ENCODE measurements at places on chromosomes 7 and 10.

- no peak for DNase-seq
These were observed 122.8 kb upstream of the RHOBTB1 start for GRCh38 chr10:61066661-61067344.

- no peak for DNase-seq
These were observed 1.0 kb downstream of the PAXIP1 start for GRCh38 chr7:155001756-155002410.

DNA sequence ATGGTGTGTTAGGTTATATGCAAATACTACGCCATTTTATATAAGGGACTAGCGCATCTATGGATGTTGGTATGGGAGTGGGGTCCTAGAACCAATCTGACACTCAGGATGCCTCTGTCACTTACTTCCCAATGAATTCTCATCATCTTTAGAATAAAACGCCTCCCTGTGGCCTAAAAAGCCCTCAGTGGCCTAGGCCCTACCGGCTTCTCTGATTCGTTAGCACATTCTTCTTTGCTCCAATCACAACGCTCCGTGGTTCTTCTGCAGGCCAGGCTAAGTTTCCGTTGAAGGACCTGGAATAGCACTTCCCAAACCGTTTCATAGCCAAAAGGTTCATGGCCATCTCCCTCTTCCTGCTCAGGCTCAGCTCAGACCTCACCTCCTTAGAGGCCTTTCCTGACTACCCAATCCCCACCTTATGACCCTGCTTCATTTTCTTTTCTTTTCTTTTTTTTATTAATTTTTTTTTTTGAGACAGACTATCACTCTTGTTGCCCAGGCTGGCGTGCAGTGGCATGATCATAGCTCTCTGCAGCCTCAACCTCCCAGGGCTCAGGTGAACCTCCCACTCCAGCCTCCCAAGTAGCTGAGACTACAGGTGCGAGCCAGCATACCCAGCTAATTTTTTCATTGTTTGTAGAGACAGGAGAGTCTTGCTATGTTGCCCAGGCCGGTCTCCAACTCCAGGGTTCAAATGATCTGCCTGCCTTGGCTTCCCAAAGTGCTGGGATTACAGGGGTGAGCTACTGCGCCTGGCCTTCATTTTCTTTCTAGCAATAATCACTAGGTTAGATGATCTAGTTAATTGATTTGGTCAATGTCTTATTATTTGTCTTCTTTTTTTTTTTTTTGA is 24.5 kb upstream of the YWHAG start:
- DNase-seq, result no peak

DNA sequence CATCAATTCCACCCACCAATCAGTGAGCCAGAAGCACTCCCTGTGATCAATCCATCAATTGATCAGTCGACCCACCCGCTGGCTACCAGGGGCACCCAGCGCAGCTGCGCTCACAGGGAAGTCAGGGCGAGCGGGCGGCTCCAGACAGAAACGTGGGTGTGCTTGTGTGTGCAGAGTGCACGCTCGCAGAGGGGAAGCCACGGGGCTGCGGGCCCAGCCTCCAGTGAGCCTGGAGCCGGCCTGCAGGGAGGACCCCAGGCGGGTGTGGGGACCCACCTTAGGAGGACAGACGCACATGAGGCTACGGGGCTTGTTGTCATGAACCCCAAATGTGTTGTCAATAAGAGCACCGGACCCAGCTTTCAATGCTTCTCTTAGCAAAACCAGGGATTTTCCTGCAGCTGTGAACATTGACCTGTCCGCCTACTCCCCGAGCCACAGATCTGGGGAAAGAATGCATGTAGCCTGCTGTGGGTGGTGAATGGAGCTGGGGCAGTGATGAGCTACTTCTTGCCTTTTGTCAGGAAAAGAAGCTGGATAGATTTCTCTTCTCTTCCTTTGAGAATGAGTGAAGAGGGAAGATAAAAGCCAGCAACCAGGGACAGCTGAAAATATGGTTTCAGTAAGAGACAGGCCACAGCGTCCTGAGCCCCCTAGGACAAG is 497.8 kb downstream of the DNAJB6 start:
- DNase-seq, result no peak

DNA sequence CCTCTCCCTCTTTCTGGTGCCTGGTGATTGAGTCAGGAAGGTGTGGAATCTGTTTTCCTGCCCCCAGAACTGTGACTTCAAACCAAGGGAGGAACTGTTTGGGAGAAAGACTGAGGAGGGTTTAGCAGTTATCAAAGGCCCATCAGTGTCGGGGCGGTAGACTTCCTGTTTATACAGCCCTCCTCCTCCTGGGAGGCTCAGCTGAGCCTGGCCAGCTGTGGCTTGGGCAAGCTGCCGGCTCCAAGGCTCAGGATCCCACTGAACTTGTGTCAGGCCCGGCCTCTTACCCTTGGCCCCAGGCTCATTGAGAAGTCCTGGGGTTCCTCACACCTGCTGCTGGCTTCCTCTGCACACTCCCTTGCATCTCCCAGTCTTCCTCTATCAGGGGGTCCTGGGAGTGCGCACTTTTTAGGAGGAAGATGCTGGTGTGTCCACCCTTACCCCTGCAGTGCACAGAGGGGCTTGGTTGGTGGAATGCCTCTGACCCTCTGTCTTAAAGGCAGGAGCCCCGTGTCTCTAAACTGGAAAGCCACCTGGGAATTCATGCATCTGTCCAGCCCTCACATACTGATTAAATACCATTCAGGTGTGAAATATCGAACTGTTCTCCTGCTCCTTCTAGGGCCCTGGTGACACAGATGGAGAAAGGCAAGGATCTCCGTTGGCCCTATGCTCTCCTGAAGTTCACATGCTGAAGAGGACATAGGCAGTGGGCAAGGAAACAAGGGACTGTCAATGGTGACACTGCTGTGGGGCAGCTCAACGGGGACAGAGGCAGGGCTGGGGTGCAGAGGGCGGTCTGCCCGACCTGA is 32.4 kb downstream of the CXCL12 start:
- no peak for DNase-seq

- DNase-seq, result no peak
These were observed 75.6 kb upstream of the MGMT start for GRCh38 chr10:129391464-129391863.

GRCh38 chr7:158774952-158775351 is 54.4 kb downstream of the ESYT2 start:
- DNase-seq, result no peak

DNA sequence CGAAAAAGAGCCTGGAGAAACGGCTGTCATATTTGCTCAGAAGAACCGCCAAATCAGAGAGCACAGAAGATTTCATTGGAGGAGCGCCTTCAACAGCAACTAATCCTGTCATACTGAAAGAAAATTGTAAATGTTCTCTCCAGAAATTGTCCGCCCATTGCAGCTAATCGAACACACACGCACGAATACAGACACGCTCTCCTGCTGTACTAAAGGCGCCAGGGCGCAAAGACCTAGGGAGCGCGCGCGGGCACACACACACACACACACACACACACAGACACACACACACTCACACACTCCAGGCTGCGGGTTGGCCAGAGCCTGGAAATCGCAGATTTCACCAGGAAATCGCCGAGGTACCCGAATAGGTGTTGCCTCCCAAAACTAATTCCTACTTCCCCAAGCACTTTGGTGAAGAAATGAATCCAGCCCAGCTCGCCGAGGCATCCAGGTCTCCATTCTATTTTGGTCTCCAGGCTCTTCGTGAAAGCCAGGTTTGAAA is at the start of gene CHRM2:
Gene CHRM2 (plus strand): TSS at position 157 of the 505 bp plus-strand sequence. CDS start 146,214 bp downstream, outside the sequence.
- no peak for DNase-seq

DNA sequence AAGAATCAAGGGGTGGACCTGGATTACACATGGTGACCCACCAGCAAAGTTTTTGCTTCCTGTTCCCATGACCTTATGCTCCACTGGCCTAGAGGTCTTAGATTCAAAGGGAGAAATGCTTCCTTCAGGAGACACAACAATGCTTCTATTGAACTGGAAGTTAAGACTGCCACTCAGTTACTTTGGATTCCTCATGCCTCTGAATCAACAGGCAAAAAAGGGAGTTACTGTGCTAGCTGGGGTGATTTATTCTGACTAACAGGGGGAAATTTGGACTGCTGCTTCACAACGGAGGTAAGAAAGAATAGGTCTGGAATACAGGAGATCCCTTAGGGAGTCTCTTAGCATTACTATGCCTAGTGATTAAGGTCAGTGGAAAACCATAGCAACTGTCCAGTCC is 10.3 kb downstream of the TMEM229A start:
- no peak for DNase-seq
